Stimulated activated CD8-positive, alpha-beta memory T cell treated with anti-CD3 and anti-CD28 coated beads, Interleukin-2, amount 100 ng/mL, for 1 hour (primary cell): ENCODE measurements at places on chromosomes 16 and 17.

DNA sequence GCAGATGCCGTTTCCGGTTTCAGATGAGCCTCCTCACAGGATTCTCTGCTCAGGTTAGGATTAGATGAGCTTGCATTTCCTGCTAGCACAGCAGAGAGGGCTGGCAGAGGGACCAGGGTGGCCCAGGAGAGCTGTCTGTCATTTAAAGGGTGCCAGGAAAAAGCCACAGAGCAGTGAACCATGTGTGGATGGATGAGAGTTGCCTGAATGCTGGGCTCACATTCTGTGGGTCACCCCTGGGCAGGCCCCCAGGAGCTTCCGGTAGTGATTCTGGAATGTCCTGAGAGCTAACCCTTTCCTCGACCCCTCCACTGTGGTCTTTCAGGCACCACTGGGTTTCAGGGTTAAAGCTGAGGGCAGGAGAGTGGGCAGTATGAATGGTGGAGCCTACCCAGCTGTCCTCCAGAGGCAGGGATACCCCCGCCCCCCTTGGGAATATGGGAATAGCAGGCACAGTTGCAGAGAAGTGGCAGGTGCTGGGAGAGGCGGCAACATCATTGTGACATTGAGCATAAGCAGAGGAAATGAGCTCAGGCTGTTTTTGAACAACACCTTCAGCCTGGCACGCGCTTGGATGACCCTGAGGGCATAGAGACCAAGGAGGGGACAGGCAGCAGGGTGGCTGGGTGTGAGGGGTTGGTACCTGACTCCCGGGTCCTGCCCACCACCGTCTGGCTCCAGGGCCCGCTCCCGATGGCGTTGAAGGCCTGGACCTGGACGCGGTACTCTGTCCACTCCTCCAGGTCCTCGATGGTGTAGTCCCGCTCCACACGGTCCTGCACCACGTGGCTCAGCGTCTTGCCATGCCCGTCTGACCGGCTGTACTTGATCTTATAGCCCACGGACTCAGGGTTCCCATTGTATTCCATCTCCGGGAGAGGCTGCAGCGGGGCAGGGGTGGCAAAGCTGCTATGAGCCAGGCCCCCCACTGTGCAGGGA lies 83.0 kb upstream of the CDC42EP4 start:
- no peak for DNase-seq

DNA sequence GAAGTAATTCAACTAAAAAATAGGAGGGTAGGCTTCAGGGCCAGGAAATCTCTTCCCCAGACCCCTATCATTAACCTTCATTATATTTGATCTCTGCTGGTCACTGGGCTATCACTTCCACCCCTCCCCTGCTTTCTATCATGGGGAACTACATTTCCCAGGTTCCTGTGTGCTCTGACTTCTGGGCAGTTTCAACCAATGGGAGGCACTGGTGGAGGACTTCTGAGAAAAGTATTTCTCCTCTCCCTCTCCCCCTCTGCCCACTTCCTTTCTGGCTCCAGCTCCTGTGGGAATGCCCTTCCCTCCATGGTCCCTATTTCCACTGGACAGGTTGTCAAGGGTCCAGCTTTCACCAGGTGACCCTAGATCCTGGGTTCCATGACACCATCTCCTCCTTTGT lies 364.4 kb downstream of the C16orf95 start:
- DNase-seq: no peak

DNA sequence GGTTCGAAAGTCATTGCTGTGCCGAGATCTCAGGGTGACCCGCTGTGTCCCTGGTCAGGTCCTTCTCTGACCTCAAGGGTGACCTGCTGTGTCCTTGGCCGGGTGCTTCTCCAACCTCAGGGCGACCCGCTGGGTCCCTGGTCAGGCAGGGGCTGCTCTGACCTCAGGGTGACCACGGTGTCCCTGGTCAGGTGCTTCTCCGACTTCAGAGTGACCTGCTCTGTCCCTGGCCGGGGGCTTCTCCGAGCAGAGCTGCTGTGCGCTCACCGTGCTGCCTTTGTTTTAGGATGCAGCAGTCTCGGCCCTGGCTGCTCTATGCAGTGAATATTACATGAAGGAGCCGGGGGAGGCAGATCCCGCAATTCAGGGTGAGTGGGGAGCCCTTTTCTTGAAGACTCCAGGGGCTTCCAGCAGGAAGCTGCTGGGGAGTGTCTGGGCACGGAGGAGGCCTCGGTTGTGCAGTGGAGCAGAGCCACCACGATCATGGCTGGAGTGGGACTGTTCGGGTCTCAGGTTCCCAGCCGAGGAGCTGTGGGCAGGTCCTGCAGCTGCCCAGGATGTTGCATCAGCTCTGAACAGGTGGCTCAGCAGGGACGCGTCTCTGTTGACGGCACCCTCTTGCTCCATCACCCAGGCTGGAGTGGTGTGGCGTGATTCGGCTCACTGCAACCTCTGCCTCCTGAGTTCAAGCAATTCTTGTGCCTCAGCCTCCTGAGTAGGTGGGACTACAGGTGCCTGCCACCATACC lies 83.7 kb upstream of the ZNF750 start:
- DNase-seq: no peak

DNA sequence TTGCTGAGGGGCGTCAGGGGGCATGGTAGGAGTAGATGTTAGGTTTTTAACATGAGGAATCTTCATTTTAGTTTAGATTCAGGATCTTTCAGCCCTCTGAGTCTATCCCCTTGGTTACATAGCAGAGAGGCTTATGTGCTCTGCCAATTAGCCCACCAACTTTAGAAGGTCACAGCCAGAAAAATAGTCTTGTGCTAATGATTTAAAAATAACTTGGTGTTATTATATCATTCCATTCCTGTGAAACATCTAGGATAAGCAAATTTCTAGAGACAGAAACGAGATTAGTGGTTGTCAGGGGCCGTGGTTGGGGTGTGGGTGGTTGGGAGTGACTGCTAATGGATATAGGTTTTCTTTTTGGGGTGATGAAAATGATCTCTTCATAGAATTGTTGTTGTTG lies 183.7 kb downstream of the SNX29 start:
- no peak for DNase-seq

GRCh38 chr17:55689672-55690071 lies 33.0 kb downstream of the TMEM100 start:
- no peak for DNase-seq

DNA sequence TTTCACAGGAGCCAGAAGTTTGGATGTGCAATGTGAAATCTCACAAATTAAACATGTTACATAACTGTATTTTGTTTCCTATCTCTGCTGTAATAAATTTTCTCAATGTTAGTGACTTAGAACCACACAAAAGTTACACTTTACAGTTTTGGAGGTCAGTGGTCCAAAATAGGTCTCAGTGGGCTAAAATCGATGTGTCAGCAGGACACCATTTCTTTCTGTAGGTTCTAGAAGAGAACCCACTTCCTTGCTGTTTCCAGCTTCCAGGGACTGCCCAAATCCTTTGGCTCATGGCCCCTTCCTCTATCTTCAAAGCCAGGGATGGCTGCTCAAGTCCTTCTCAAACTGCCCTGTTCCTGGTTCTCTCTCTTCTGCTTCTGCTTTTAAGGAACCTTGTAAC lies 252.7 kb downstream of the WWOX start:
- no peak for DNase-seq
